ENCODE measurements at places on chromosomes 7 and 10. TPM values are rescaled to one million over a fixed set of nuclear protein-coding genes. Genes with fewer than 3 reads are reported as not detected.

ZFAND4 gene
- 28.3 TPM for total RNA-seq

AKR1C4 gene
- not detected for total RNA-seq

MYPN gene
- not detected for total RNA-seq

LIPJ gene
- not detected for total RNA-seq

CPXM2 gene
- total RNA-seq = not detected

IL6 gene
- 0.57 TPM for total RNA-seq

VWC2 gene
- not detected for total RNA-seq

PHKG1 gene
- total RNA-seq = 6.2 TPM

NSMCE4A gene
- 37.0 TPM for total RNA-seq

ZNF425 gene
- total RNA-seq = 0.23 TPM

RPEL1 gene
- total RNA-seq = not detected

MBL2 gene
- not detected for total RNA-seq

- DNase-seq = no peak
Observed at GRCh38 chr10:124646483-124647352, 97.5 kb downstream of the FAM53B start.

- DNase-seq = no peak
Observed at GRCh38 chr7:51644216-51644615, 327.6 kb upstream of the COBL start.

- DNase-seq = peak; percentile 20
Observed at GRCh38 chr10:26481914-26482550, 43.9 kb downstream of the APBB1IP start.

DNA sequence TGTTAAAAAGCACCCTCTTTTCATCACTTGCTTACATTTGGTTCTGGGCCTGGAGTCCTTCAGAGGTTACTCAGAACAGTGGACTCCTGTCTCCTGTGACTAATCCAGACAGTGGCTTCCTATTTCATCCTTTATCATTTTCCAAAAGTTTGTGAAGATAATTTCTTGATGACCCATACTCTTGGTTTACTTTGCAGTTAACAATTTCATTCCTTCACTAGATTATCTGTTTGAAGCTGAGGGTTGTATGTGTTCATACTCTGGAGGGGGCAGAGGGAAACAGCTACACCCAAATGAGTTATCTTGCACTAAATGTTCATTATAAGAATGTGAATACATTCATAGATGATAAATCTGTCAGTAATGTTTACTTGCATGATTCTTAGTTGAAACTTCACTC is 124.7 kb downstream of the ZNF248 start:
- no peak for DNase-seq

DNA sequence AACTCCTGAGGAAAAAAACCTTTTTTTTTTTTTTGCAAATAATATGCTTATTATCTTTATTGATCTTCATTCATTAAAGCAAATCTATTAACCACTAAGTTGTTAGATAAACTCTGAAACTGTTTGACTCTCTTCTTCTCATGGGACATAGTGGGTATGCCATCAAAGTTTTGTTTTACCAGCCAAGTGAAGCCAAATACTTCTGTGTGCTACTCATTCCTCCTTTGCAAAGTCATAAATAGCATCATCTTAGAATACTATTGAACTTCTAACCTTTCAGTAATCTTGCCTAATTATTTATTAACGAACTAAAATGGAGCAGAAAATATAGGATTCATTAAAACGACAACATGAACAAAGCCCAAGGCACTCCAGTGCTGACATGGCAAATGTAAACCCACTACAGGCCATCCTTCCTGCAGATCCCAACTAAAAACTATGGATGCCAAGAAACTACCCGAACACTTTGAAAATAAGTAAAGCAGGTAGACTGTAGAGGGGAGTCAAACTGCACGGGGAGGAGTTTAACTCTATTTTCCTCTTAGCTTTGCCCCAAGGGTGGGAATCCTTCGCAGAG is 61.2 kb upstream of the ODAD2 start:
- DNase-seq = no peak

DNA sequence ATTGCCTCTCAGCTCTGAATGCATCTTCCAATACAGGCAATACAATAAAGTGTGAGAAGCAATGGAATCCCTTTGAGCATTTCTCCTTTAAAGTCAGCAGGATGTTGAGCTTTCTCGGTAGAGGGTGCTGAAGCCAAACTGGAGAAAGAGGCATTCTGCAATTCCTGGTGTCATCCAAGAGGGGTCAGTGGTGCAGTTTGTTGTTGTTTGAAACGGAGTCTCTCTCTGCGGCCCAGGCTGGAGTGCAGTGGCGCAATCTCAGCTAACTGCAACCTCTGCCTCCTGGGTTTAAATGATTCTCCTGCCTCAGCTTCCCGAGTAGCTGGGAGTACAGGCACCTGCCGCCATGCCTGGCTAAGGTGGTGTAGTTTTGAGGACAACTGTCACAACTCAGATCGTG is 486.5 kb downstream of the CALN1 start:
- DNase-seq = no peak

- no peak for DNase-seq
Observed at GRCh38 chr7:113610572-113610971, 308.2 kb downstream of the PPP1R3A start.

DNA sequence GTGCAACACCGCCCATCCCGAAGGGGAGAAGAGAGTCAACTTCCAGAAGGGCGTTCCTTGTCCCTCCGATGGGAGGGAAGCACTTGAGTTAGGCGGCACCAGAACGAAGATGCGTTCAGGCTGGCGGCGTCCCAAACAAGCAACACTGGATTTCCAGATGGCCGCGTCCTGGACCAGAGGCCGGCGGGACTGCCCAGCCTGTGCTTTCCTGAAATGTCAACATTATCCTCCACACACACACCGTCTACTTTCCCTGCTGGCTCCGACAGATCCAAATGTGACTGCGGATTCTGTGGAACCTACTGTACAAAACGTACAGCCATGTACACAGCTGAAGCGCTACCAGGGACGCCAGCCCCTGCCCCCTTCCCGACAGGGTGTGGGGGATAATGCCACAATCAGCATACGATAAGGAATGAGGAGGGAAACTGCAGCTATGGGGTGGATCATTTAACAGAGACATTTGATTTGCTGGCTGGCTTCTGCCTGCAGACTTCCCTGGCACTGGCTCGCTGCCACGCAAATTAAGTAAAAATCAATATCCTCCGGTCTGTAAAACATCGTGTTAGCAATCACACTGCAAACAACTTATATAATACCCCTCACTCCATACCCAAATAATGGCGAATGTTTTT is 82.1 kb downstream of the ZRANB1 start:
- no peak for DNase-seq

GRCh38 chr10:75407713-75408508 is 6.3 kb upstream of the ZNF503 start:
- no peak for DNase-seq

DNA sequence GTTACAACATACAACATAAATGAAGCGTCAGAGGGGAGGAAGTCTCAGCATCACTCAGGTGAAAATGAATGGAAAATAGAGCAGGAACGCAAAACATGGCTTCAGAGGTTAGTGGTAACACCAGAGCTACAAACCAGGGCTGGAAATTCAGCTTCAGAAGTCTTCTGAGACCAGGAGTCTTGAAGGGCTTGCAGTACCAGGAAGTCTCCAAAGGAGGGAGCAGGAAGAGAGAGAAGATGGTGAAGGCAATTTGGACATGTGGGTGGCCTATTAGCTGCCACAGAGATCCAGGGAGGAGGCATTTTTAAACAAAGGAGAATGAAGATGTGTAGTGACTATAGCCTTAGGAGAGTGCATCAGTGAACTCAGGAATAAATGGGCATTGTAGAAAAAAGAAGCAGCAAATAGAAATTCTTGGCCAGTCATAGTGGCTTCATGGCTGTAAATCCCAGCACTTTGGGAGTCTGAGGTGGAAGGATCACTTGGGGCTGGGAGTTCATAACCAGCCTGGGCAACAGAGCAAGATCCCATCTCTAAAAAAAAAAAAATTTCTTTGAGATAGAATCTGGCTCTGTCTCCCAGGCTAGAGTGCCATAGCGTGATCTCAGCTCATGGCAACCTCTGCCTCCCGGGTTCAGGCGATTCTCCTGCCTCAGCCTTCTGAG is 9.3 kb upstream of the TET1 start:
- no peak for DNase-seq

GRCh38 chr7:7702826-7703225 is 15.6 kb downstream of the RPA3 start:
- no peak for DNase-seq

DNA sequence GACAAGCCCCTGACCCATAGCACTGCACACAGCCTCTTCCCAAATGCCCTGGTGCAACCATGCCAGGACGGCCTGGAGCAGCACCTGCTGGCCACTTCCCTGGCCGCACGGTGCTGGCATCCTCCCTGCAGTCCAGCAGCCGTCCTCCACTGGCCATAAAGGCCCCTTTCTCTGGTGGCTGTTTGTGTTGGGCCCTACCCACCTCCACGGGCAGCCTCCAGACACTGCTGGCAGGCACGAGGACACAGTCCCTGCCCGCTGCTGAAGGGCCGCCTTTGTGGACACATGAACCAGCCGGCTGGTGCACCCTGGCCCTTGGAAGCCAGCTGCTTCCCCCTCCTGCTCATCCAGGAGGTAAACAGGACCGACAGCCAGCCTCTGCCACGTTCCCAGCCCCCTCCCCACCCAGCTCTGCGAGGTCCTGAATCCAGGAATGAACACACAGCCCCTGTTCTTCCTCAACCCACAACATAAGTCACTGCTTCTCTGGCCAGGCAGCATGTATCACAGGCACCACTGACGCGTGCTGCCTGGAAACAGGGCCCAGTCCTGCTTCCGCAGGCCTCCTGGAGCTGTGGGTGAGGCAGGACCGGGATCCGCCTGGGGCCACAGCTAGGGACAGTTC is 43.8 kb downstream of the SPOCK2 start:
- no peak for DNase-seq

DNA sequence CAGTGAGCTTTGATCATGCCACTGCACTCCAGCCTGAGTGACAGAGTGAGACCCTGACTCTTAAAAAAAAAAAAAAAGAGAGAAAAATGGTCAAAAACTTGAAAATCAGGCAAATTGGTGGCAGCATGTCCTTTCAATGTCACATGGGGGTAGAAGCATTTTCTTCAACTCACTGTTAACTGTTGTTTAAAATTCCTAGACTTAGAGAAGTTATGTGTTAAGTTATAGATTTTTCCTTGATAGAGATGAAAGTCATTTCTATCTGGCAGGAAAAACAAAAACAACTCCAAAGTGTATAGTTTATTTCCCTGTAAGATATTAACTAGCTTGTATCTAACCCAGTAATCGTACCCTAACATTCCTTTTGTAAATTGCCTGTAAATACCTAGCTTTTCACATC is 26.8 kb downstream of the LYZL2 start:
- no peak for DNase-seq

DNA sequence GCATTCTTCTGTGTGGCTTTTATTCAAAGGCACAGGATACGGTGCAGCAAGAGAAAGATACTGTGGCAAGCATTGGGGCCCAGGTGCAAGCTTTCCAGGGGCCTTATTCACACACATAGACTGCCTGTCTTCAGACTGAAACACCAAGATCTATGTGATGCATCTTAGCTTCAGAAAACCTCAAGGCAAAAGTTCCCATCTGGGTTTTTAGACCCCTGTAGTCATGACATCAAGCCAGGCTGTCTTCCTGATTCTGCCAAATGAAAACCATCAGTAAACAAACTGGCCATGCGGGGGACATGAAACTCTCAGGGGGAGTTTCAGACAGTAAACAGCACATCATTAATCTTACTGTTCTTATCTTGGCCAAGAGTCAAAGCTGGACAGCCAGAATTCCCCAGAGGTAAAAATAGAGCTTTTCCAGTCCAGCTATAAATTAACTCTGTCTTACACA is 9.8 kb downstream of the AGBL3 start:
- DNase-seq = no peak

DNA sequence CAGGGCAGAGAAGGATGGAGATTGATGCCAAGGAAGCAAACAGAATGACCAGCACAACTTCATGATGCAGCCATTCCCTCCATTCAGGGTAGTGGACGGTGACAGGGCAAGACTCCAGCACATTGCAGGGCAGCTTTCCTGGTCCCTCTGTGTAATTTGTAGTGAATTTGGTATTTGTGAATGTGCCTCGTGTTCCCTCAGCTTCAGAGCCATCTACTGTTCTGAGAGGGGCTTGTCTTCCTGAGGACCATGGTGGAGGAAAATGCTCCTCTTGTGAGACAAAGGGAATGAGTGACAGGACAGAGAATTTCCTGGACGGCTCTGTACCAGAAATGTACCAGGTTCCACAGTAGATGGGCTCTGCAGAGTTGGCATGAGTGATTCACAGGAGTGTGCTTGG is 132.1 kb downstream of the ADRA2A start:
- no peak for DNase-seq

DNA sequence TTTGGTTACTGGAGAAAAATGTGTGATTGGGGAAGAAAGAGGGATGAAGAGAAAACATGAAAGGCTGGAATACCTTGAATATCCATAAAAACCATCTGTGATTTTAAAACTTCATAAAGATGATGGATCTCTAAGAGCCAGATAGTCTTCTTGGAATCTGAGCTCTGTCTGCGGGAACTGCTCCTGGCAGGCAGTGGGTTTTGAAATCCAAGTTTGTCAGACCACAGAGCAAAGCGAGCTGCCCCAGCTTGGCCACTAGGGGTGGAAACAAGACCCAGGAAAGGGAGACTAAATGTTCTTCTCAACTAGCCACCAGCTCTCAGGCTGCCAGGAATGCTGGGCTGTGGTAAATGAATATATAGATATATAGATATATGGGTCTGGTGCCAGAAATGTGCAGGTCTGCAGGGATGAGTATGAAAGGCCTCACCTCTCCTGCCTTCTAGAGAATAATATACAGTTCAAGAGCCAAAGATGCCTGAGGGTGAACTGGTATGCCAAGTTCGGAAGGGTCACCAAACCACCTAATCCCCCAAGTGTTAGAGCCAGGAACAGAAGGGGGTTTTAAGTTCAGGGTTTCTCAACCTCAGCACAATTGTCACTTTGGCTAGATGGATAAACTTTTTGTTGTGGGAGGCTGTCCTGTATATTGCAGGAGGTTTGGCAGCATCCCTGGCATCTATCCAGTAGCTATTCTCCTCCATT is 208.8 kb downstream of the KCNMA1 start:
- DNase-seq = no peak

- no peak for DNase-seq
Observed at GRCh38 chr7:158113321-158114025, 474.1 kb downstream of the PTPRN2 start.

- DNase-seq = no peak
Observed at GRCh38 chr10:93566435-93567276, at the start of gene FFAR4. TSS of gene FFAR4 (plus strand) at chr10:93566665. CDS start at chr10:93566721, 56 bp downstream.

GRCh38 chr7:158414486-158414961 is 173.1 kb downstream of the PTPRN2 start:
- DNase-seq = no peak

DNA sequence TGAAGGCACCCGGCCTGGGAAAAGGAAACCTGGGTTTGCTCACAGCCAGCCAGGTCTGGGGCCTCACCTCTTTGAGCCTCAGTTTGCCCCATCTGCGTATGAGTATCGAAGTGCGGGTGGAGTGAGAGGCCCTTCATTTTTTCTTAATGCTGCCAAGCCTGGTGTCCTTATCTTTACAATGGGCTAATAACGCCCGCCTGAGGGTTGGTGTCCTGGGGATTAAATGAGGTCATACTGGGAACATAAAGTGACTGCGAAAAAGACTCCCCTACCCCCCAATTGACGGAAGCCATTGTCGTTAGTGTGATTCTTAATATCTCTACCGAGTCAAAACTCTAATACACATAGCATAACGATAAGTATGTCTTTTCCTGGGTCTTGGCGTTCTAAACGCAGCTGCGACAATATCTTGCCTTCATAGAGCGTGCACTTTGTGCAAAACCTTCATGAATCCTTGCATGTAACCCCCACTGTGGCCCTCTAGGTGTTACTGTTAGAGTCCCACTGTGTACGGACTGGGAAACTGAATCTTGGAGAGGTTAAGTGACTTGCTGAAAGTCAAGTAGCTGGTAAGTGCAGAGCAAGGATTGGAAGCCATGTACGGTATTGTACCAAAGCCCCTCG is 11.4 kb upstream of the GRB10 start:
- no peak for DNase-seq

- no peak for DNase-seq
Observed at GRCh38 chr7:82599895-82600294, 156.3 kb upstream of the CACNA2D1 start.
